Suprapubic skin (tissue), 4 donors: ENCODE measurements at places on chromosomes 2 and 18. TPM values are rescaled to one million over a fixed set of nuclear protein-coding genes. Genes with fewer than 3 reads are reported as not detected.

- no peak for DNase-seq
- no peaks in the 10 kb centered on the region for H3K4me1 ChIP-seq
- no peak overlapping the region for H3K27ac ChIP-seq
- no peak overlapping the region for H3K4me3 ChIP-seq
- no peaks in the 10 kb centered on the region for H3K36me3 ChIP-seq
These were observed 1177.4 kb upstream of the LRRTM1 start for GRCh38 chr2:81481994-81482368.

- peaks cover 51% of the 10 kb centered on the region for H3K36me3 ChIP-seq
- no peak for DNase-seq
- H3K27ac ChIP-seq, result no peak overlapping the region
- H3K4me1 ChIP-seq, result peaks cover 7% of the 10 kb centered on the region
- no peak overlapping the region for H3K4me3 ChIP-seq
These were observed 32.7 kb downstream of the COX7A2L start for GRCh38 chr2:42328148-42328833.

GRCh38 chr2:228378696-228379425 is 197.4 kb upstream of the SPHKAP start:
- DNase-seq, result no peak
- H3K4me1 ChIP-seq, result no peaks in the 10 kb centered on the region
- H3K27ac ChIP-seq, result no peak overlapping the region

Gene EFR3B
- 0.79 TPM for total RNA-seq

Gene CD8B2
- total RNA-seq, result 0.55 TPM
